ENCODE measurements at places on chromosomes 7 and 10. TPM values are rescaled to one million over a fixed set of nuclear protein-coding genes. Genes with fewer than 3 reads are reported as not detected.

FRMPD2 gene
- not detected for total RNA-seq

GPR26 gene
- total RNA-seq, result not detected

DNA sequence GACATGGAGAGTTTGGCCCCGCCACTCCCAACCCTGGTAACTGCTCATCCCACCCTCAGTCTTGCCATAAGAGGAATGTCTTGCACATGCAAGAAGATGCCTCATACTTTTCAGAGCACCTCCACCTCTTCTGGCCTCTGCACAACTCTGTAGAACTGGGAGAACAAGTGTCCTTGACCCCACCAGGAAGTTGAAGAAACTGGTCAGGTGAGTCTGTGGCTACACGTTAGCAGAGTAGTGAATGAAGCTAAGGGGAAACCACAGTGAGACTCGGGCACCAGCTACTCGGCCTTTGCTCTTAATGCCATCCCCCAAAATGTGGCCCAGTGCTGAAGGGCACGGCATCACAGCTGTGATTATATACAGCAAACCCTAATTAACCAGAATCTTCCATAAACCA, 110.1 kb downstream of the ARID5B start:
- no peak for DNase-seq
- no peak overlapping the region for H3K4me3 ChIP-seq
- H3K4me1 ChIP-seq, result no peaks in the 10 kb centered on the region

- no peak overlapping the region for H3K27ac ChIP-seq
- DNase-seq, result no peak
- no peak overlapping the region for H3K4me3 ChIP-seq
- H3K36me3 ChIP-seq, result no peaks in the 10 kb centered on the region
- H3K4me1 ChIP-seq, result no peaks in the 10 kb centered on the region
These were observed 10.5 kb downstream of the LSM5 start for GRCh38 chr7:32479574-32480200.

DNA sequence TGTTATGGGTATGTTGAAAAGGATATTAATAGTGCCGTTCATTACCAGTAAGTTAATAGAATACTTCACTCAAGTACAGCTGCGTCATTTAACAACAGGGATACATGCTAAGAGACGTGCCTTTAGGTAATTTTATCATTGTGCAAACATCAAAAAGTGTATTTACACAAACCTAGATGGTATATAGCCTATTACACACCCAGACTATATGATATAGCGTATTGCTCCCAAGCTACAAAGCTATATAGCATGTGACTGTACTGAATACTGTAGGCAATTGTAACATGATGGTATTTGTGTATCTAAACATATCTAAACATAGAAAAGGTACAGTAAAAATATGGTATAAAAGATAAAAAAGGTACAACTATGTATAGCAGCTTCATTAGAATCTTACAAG, 11.1 kb upstream of the PRKG1 start:
- no peak overlapping the region for H3K27ac ChIP-seq
- H3K36me3 ChIP-seq, result no peaks in the 10 kb centered on the region
- no peak for DNase-seq
- H3K4me1 ChIP-seq, result no peaks in the 10 kb centered on the region
- H3K4me3 ChIP-seq, result no peak overlapping the region
- no peaks in the 10 kb centered on the region for H3K27me3 ChIP-seq

HTR7 gene
- 0.11 TPM for total RNA-seq
